Activated CD4-positive, alpha-beta T cell treated with anti-CD3 and anti-CD28 coated beads, Interleukin-2, amount 10 ng/mL, durations not matched to agents 24 days and 14 days (primary cell): ENCODE measurements at places on chromosomes 4 and X. TPM values are rescaled to one million over a fixed set of nuclear protein-coding genes. Genes with fewer than 3 reads are reported as not detected.

DNA sequence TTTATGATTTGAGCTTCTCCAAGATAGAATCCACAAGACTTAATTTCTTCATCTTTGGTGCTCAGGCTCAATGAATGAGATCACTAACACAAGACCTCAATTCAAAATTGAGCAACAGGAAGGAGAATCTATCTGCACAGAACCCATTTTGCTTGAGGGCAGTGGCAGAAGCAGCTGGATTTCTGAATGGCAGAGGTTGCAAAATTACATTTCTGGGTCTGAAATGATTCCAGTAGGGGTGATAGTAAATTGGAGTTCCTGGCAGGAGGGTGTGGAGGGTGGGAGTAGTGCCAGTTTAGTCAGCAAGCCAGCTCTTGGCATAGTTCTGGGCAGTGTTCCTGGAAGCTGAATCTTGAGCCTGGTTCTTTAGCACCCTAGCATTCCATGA, 281.1 kb downstream of the SLC7A11 start:
- no peak overlapping the region for H3K4me3 ChIP-seq
- H3K27me3 ChIP-seq: no peaks in the 10 kb centered on the region
- H3K4me1 ChIP-seq: no peaks in the 10 kb centered on the region
- no peaks in the 10 kb centered on the region for H3K36me3 ChIP-seq
- H3K27ac ChIP-seq: no peak overlapping the region
- DNase-seq: no peak

Gene PUDP
- total RNA-seq: 17.4 and 19.5 TPM in 2 replicates

- peaks cover 19% of the 10 kb centered on the region for H3K4me1 ChIP-seq
- H3K36me3 ChIP-seq: peaks cover 56% of the 10 kb centered on the region
- peak overlapping the region; percentile 93 for H3K27ac ChIP-seq
- DNase-seq: peak; percentile 90
Observed at GRCh38 chr4:184762100-184762499, 28.2 kb upstream of the CENPU start.

Gene DKC1
- 183 and 196 TPM in 2 replicates for total RNA-seq

DNA sequence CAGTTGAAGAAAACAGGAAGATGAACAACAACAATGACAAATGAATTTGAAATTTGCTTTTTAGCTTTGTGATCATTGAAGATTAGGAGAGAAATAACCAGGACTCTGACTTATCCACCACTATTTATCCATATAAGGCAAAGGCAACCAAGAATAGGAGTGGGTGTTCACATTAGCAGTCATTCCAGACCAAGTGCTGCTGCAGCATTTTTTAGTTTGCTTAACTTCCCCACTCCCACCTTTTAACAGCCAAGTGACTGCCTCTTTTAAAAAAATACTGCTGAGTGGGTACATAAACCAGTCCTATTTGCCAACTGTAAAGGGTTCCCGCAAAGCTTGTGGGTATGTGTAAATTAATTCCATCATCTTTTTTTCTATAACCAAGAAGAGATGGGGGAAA, 230.9 kb downstream of the IQCM start:
- H3K4me1 ChIP-seq: no peaks in the 10 kb centered on the region
- H3K27ac ChIP-seq: no peak overlapping the region
- H3K4me3 ChIP-seq: no peak overlapping the region
- H3K36me3 ChIP-seq: no peaks in the 10 kb centered on the region
- H3K27me3 ChIP-seq: no peaks in the 10 kb centered on the region

Gene EOLA1
- 24.8 and 28.6 TPM in 2 replicates for total RNA-seq

Gene GPR143
- total RNA-seq: not detected in 2 replicates

Gene CYSLTR1
- total RNA-seq: 16.1 and 17.2 TPM in 2 replicates

Gene TRIML2
- not detected in 2 replicates for total RNA-seq

GRCh38 chr4:20698820-20699219, 1.4 kb upstream of the PACRGL start:
- H3K4me1 ChIP-seq: peaks cover 22% of the 10 kb centered on the region
- peaks cover 2% of the 10 kb centered on the region for H3K36me3 ChIP-seq
- no peak for DNase-seq
- H3K27me3 ChIP-seq: no peaks in the 10 kb centered on the region
- no peak overlapping the region for H3K27ac ChIP-seq

Gene ARL9
- total RNA-seq: 0.07 TPM in 1 of 2 replicates, not detected in the other

DNA sequence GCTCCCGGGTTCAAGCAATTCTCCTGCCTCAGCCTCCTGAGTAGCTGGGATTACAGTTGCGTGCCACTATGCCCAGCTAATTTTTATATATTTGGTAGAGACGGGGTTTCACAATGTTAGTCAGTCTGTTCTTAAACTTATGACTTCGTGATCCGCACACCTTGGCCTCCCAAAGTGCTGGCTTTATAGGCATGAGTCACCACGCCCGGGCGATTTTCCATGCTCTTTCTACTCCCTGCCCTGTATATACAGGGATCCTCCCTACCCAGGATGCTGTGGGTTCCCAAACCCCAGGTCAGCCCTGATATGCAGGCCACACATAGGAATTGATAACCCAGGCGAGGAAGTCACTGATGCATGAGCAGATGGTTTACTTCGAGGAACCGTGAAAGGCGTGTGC, 31.4 kb downstream of the SSX5 start:
- no peak overlapping the region for H3K4me3 ChIP-seq
- no peak overlapping the region for H3K27ac ChIP-seq
- H3K27me3 ChIP-seq: peaks cover 3% of the 10 kb centered on the region
- no peak for DNase-seq
- no peaks in the 10 kb centered on the region for H3K36me3 ChIP-seq

- H3K4me1 ChIP-seq: no peaks in the 10 kb centered on the region
- no peaks in the 10 kb centered on the region for H3K27me3 ChIP-seq
- no peak overlapping the region for H3K27ac ChIP-seq
Observed at GRCh38 chr4:123133397-123134050, 211.1 kb upstream of the NUDT6 start.

Gene POU3F4
- not detected in 2 replicates for total RNA-seq

DNA sequence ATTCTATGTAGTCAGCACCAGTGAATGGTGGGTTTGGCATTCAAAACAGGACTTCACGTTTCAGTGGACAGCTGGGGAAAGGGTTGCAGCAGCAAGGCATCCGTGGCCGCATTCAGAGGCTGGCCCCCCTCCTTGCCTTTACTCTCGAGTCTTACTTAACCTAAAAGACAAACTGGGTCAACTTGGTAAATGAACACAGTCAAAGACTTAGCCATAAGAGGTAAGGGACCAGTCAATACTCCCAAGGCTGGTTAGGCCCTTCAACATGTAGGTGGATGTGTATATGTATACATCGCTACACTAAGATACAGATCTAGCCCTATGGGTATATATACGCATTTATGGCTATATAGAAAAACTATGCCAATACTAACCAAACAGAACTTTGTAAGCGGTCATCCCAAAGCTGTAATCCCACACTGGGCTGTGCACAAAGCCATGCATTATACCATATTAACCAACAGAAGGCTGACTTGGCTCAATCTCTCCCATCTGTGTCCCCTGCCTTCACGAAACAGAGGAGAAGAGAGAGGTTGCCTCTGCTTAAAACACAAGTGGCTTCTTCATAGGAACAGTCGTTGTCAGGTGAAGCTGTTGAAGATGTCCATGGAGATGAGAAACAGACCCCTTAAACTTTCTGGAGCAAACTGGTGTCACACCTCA, 61.9 kb downstream of the TSC22D3 start:
- DNase-seq: peak; percentile 61
- H3K36me3 ChIP-seq: peaks cover 25% of the 10 kb centered on the region
- peak overlapping the region; percentile 65 for H3K27ac ChIP-seq
- peak overlapping the region; percentile 10 for H3K4me3 ChIP-seq
- H3K4me1 ChIP-seq: peaks cover 53% of the 10 kb centered on the region

- no peaks in the 10 kb centered on the region for H3K27me3 ChIP-seq
- H3K4me3 ChIP-seq: no peak overlapping the region
- peaks cover 28% of the 10 kb centered on the region for H3K4me1 ChIP-seq
Observed at GRCh38 chr4:112302320-112303274, 5.4 kb downstream of the ALPK1 start.

GRCh38 chrX:11888421-11888820, 130.4 kb downstream of the MSL3 start:
- H3K27me3 ChIP-seq: no peaks in the 10 kb centered on the region
- H3K4me1 ChIP-seq: no peaks in the 10 kb centered on the region
- no peak overlapping the region for H3K4me3 ChIP-seq
- no peak overlapping the region for H3K27ac ChIP-seq
- no peaks in the 10 kb centered on the region for H3K36me3 ChIP-seq
- DNase-seq: no peak

Gene EDNRA
- not detected in 2 replicates for total RNA-seq
